Activated T-cell treated with anti-CD3 and anti-CD28 coated beads, Interleukin-2, amount 50 U/mL, for 72 hours (primary cell): ENCODE measurements at places on chromosomes 1 and 21. TPM values are rescaled to one million over a fixed set of nuclear protein-coding genes. Genes with fewer than 3 reads are reported as not detected.

Gene SH2D1B
- not detected for total RNA-seq

DNA sequence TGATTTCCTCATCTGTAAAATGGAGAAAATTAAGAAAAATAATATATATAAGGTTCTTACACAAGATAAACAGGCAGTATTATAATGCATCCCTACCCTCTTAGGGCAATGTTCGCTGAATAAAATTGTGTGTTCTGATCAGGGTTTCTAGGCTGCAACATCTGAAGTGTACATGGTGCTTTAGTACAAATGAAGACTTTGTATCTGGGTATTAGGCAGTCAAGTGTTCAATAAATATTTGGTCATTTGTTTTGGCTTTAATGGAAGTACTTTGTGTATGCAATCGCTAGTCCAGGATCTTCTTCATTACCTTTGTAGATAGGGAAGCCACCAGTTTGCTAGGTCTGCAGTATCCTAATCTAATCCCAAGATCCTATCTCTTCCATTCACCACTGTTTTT, 28.1 kb downstream of the DNASE2B start:
- DNase-seq = no peak

DNA sequence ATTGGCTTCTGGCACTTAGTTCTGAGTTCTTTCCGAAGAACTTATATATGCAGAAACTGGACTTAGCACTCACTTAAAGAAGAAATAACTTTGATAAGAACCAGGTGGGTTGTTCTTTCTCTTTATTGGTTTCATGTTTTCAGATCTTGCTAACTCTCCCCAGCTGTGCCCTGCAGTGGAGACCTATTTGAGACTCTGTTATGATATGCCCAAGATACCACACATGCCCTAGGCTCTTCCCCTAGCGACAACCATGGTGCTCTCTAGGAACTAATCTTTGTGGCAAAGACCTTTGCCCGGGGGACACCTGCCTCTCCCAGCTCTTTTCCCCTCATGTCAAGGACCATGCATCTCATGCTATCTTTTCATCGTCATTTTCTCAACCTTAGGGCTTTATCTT, 128.8 kb downstream of the PBX1 start:
- DNase-seq = no peak

Gene OBSCN
- 25.0 TPM for total RNA-seq

DNA sequence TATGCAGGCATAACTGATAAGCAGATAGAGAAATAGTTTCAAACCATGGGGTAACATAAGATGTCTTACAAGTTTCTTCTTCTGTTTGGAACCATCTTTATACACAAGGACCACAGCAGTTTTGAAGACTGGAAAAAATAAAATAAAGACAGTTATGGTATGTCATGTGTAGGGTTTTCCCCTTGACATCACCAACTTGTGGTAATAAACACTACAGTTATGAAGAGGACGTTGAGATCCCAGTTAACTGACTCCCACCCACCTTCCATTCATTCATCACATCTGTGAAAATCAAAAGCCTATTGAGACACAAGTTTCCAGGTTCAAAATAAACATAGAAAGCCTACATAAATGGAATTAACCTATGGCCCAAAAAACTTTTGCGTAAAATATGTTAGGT, 92.5 kb upstream of the KRTAP19-8 start:
- no peak for DNase-seq

- DNase-seq = no peak
Measured at GRCh38 chr1:174200746-174201145, 41.4 kb downstream of the RABGAP1L start.

DNA sequence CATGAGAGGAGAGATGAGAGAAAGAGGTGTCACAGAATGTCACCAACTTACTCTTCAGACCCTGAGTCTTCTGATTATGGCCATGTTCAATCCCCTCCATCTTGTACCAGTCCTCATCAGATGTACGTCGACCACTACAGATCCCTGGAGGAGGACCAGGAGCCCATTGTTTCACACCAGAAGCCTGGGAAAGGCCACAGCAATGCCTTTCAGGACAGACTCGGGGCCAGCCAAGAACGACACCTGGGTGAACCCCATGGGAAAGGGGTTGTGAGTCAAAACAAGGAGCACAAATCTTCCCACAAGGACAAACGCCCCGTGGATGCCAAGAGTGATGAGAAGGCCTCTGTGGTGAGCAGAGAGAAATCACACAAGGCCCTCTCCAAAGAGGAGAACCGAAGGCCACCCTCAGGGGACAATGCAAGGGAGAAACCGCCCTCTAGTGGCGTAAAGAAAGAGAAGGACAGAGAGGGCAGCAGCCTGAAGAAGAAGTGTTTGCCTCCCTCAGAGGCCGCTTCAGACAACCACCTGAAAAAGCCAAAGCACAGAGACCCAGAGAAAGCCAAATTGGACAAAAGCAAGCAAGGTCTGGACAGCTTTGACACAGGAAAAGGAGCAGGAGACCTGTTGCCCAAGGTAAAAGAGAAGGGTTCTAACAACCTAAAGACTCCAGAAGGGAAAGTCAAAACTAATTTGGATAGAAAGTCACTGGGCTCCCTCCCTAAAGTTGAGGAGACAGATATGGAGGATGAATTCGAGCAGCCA, 8.0 kb downstream of the ELOA start:
- DNase-seq = peak; percentile 50

- no peak for DNase-seq
Measured at GRCh38 chr1:33050221-33051076, 13.8 kb upstream of the AK2 start.

GRCh38 chr1:228276901-228277490, 69.2 kb downstream of the OBSCN start:
- no peak for DNase-seq

- no peak for DNase-seq
Measured at GRCh38 chr1:230176871-230177411, 109.9 kb downstream of the GALNT2 start.

- DNase-seq = no peak
Measured at GRCh38 chr21:35359076-35359475, 310.0 kb upstream of the RUNX1 start.

- DNase-seq = no peak
Measured at GRCh38 chr1:94522304-94522703, 19.3 kb downstream of the F3 start.

DNA sequence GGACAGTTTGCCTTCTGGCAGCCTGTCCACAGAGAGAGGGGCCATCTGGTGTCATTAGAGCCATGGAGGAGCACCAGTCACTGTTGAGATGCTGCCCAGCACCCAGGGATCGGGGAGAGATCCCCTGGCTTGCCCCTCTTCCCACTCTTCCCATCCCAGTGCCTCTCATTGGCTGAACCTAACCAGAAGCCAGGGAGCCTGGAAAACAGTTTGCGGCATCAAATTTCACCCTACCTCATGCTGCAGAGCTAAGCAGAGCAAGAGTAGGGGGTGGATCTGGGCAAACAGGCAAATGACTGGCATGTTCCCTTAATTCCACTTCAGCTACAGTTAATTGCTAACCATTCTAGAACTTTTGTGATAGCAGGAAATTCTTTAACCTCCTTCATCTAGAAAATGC, 19.1 kb downstream of the TRAF5 start:
- DNase-seq = no peak

DNA sequence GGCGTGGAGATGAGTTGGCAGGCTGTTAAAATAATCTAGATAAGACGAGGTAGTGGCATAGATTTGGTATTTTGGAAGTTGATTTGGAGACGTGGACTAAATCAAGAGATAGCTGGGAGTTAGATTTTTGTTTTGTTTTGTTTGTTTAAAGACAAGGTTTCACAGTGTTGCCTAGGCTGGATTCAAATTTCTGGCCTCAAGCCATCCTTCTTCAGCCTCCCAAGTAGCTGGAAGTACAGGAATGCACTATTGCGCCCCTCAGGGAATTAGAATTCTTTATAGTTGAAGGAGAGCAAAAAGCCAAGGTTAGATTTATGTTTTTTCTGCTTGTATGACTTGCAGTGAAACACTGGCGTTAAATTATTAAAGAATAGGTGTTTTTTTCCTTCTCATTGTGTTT, 22.3 kb upstream of the SNRPE start:
- DNase-seq = no peak

Gene PLPPR4
- not detected for total RNA-seq

- peak; percentile 45 for DNase-seq
Measured at GRCh38 chr21:32940079-32941014, 85.4 kb upstream of the OLIG2 start.

Gene RCAN1
- total RNA-seq = 13.3 TPM

DNA sequence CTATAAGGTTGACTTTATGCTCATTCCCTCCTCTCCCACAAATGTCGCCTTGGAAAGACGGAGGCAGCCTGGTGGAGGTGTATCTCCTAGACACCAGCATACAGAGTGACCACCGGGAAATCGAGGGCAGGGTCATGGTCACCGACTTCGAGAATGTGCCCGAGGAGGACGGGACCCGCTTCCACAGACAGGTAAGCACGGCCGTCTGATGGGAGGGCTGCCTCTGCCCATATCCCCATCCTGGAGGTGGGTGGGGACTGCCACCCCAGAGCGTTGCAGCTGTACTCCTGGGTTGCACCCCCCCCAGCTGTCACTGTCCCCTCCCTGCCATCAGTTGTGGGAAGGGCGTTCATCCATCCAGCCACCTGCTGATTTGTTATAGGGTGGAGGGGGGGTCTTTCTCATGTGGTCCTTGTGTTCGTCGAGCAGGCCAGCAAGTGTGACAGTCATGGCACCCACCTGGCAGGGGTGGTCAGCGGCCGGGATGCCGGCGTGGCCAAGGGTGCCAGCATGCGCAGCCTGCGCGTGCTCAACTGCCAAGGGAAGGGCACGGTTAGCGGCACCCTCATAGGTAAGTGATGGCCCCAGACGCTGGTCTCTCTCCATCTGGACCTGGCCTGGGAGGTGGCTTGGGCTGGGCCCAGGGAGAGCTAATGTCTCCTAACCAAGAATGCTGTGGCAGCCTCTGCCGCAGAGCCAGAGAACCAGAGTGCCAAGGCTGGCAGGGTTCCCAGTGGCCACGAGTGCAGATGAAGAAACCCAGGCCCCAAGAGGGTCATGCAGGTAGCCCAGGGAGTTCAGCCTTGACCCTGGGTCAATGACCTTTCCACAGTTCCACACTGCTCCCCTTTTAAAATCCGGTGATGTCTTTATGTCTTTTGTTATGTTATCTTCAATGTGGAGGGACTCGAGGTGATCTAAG, 13.1 kb downstream of the PCSK9 start:
- no peak for DNase-seq
